ENCODE measurements at places on chromosomes 1 and 21.

DNA sequence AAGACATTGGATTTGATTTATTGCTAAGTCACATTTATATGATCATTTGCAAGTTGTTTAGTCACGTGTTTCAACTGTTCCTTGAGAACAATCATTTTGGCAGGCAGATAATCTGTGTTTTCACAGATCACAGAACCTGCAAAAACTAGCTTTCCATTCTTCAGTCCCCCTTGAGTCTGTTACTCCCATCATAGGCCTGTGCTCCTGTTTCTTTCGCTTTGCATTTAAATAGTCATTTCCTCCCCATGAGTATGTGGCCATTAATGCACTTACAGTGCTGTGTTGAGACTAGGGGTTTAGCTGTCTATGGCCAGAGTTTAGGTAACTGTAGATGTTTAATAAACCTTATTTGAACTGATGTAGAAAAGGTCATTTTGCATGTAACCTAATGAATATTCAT lies 214.5 kb downstream of the PATJ start:
- no peak for DNase-seq

DNA sequence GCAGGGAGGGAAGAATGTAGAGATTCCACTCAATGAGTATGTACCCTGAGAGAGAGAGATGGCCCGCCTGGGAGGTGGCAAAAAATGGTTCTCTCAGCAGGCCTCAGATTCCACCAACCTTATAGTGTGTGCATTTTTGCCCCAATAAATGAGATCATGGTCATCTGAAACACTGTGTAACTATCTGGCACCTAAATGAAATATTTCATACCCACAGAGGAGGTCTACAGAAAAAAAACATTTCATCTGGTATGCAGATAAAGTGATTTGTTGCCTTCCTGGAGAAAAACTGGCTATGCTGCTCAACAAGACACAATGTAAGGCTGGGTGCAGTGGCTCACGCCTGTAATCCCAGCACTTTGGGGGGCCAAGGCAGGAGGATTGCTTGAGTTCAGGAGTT lies 4.9 kb downstream of the TMCO2 start:
- no peak for DNase-seq

- DNase-seq = peak; percentile 98
Observed at GRCh38 chr1:2208309-2209239, 14.0 kb upstream of the FAAP20 start.

- no peak for DNase-seq
Observed at GRCh38 chr1:200143347-200143746, 115.8 kb downstream of the NR5A2 start.

DNA sequence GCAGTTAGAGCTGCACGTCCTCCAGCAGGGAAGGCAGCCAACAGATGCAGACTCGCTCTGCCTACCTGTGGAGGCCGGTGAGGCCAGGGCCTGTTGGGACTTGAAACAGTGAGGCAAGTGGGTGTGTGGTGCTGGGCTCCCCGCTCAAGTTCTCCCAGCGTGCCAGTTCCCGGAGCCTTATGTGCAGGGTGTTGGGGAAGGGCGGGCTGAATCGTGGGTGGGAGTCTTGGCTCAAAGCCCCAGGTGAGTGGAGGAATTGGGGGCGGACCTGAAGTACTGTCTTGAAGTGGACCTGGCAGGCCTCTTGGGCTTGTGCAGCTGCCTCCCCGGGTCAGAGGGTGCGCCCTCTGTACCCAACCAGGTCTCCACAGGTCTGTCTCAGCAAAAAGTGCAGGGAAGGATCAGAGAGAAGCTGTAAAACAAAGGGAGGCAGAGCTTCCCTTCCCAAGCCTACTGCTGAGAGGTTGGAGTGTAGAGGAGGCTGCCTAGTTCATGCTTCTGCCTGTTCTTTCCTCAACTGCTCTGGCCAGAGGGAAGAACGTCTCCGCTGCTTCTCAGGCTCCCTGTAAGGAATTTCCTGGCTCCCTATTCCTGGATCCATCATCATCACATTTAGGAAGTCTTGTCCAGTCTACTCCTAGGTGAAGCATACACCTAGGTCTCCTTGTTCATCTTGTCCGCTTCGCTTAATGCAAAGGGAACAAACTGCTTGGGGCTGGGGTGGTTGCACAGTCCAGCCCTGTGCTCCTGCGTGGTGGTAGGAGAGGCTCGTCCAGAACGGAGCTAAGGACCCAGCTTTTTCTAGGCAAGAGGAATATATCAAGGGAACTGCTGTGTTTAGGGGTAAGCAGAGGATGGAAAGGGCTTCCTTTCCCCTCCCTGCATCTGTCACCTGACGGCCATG lies 14.9 kb downstream of the UTP11 start:
- no peak for DNase-seq

GRCh38 chr1:39148942-39149341 lies 55.6 kb upstream of the MACF1 start:
- DNase-seq = no peak
